HCT116 (cell line): ENCODE measurements at places on chromosomes 6 and 20.

GRCh38 chr6:133753756-133754155, 135.2 kb upstream of the TCF21 start:
- no peak for DNase-seq

GRCh38 chr20:44911264-44911921, 1.5 kb downstream of the PABPC1L start:
- DNase-seq, result peak; percentile 69

DNA sequence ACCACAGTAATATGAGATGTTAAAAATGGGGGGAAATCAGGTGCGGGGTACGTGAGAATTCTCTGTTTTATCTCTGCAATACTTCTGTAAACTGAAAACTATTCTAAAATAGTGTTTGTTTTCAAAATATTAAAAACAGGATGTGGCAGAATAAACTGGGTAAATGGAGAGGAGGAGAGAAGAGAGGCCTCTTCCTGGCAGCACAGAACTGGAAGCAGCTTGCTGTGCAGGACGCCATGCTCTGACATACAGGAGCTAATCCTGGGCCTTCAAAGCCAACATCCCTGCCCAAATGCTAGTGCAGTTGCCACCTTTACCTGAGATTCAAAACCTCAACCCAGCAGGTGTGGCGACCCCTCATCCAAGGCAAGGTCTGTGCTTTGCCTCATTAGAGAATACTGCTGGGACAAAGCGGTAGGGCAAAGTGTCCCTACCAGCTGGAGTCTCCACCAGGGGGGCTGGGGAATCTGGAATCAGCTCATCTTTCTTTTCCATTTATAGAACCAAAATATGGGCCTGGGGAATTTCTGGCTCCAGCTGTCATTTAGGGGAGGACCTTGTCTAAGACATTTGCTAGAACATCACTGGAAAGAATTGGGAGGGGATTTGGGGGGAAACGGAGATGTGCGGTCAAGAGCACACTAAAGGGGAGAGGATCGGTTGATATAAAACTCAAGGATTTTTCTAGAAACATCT, 67.3 kb downstream of the SCML4 start:
- DNase-seq, result no peak

DNA sequence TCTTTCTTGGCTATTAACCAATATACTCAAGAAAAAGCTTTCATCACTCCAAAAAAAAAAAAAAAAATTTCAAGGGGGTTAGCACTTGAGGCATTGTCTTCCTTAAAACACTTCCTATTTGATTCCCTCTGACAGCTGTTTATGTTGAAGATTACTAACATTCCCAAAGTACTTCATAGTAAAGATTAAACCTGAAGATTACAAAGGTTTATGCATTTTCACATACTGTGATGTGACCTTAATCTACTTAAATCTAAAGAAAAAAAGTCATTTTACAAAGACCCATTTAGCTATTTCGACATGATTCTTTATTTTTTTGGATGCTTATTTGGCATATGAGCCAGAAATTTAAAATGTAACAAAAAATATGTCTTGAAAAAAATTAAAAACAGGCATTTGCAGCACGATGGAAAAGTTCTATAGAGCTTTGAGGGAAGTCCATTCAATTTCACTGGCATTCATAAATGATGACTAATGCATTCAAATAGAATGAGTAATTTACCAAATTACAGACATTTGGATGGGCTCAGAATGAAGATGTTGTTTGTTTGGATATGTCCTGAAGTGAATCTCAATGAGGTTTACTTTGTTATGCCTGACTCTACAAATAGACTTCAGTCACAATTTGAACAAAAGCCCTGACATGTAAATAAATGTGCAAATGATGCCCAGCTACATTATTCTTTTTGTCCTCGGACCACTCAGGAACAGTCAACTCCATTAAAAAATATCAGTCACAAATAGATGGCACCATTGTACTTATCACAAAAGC, 674.6 kb upstream of the MARCKS start:
- DNase-seq, result no peak

- DNase-seq, result no peak
Measured at GRCh38 chr6:70221025-70221714, 81.7 kb downstream of the COL9A1 start.

DNA sequence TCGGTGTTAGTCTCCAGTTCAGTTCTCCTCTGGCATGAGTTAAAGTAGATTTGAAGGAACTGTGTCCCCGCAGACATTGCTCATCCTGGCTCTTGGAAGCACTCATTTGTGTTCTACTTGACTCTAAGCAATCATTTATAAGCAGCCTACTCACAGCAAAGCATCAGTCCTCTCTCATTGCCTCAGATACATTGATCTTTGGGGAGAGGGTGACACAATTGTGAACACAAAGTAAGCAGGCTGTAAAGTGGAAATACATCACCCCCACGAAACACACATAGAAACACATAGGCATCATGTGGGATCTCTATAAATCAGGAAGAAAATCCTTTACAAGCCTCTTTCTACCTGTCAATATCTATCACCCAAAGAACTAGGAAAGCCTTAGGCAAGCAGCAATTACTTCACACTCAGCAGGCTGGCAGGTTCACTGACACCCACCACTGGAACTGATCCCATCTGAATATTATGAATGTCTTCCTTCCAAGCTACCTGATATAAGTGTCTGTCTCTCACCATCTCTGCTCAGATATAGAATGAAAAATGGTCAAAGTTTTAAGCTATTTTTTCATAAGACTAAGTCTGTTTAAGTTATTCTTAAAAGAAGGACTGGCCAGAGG, 675.8 kb downstream of the HACE1 start:
- no peak for DNase-seq

DNA sequence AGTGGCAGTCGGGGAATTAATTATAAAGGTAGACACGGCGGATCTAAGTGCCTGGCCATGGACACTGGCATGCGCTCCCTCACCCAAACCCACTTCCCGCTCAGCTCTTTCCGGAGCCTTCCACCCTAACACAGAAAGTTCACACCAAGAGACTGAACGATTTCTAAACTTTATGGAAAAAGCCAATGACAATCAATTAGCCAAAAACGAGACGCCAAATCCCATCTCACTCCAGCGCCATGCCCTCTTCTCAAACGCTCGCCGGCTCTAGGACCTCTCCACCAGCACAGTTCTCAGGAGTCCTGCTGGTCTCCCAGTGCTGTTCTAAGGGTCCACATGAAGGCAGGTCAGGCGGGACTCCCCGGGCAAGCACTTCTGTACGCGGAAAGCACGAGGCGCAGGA, 641 bp downstream of the SF3B5 start:
- no peak for DNase-seq

- no peak for DNase-seq
Measured at GRCh38 chr6:129317931-129318820, 391.8 kb downstream of the ARHGAP18 start.

GRCh38 chr6:146258206-146258605, 229.3 kb downstream of the GRM1 start:
- no peak for DNase-seq

DNA sequence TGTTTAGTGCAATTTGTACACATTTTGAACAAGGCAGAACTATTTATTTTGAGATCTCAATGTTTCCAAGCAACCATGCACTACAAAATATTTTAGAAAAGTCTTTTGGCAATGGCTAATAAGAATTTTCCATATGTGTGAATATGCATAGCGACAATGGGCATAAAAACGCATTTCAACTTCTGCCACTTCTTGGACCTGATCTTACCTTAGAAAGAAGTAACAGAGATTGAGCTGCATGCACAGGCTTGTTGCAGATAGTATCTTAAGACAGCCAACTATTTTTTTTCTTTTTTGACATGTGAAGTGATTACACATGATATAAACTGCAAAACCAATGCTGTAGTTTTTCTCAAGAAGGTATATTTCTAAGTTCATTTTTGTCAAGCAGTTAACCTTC, 210.4 kb upstream of the PHACTR1 start:
- DNase-seq, result no peak

DNA sequence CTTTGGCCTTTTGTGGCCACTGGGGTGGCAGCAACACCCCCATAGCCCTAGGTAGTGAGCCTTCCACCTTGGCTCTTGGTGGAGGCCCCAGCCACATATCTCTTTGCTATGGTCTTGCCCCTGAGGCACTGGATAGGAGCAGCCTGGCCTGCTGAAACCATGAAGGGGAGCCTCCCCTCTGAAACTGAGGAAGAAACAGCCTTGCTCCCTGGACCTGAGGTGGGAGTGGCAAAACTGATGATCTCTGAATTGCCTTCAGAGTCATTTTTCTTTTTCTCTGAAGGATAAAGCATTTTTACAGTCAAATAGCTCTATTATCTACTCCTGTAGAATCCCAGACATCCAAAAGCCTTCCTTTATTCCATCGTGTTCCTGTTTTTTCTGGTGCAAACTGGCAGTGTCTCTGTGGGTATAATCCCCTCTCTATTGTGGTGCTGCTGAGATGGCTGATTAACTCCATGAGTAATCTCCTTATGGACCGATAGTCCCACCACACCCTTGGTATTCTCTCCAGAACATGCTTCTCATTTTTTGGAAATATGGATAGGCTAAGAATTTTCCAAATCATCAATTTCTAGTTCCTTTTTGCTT, 22.0 kb upstream of the PRSS35 start:
- no peak for DNase-seq

GRCh38 chr20:60491051-60491581, 532.9 kb downstream of the CDH26 start:
- no peak for DNase-seq

DNA sequence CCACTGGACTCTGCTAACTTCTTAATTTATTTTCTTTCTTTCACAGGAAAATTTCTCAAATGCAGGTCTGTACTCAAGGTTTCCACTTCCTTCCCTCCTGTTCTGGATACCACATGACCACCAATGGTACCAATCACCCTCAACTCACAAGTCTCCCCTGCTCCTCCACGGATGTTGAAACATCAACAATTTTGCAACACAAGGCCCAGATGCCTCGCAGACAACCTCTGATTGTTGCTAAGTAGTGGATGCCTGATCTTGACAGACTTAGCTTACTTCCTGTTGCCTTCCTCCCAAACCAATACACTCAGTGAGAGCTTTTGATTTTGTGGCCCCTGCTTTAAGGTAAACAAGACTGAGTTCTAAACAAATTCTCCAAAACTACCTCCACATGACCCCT, 146.6 kb downstream of the FRK start:
- DNase-seq, result no peak

DNA sequence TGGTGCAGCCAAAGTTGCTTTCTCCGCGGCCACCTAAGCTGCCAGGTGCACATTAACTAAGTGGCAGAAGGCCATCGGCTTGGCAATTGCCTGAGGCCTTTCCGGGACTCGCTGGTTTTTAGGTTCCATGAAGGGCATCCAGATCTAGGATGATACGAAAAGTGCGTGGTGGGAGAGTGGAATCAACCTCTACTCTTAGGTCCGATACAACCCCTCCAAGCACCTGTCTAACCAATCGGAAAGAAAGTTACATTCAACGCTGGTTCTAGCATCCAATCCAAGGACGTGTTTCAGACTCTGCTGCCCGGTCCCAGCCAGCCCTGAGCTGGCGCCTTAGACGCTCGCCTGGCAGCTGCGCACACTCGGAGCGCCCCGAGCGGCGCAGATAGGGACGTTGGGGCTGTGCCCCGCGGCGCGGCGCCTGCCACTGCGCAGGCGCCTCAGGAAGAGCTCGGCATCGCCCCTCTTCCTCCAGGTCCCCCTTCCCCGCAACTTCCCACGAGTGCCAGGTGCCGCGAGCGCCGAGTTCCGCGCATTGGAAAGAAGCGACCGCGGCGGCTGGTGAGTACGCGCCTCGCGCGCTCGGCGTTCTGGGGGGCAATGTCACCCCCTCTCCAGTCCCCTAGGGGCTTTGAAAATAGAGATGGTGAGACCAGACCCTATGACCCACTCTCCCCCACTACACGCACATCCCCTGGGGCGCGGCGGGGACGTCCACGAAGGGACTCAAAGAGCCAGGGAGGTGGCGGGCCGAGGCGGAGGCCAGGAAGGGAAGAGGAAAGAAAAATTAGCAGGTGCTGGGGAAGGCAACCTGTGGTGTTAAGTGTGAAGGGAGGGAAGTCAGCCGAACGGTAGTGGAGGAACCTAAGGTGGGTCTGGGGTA, at the start of gene ENPP4:
ENPP4 (plus strand) TSS at position 361 of the 883 bp plus-strand sequence. CDS start 9,595 bp downstream, outside the sequence.
- DNase-seq, result peak; percentile 95
